ENCODE measurements at places on chromosomes 7 and 10. TPM values are rescaled to one million over a fixed set of nuclear protein-coding genes. Genes with fewer than 3 reads are reported as not detected.

Gene NAT16
- not detected for total RNA-seq

Gene GJD4
- total RNA-seq: not detected

Gene TMEM178B
- total RNA-seq: 3.2 TPM

Gene HKDC1
- total RNA-seq: 0.40 TPM

Gene LRRD1
- not detected for total RNA-seq
